ENCODE measurements at places on chromosomes 6 and 20. TPM values are rescaled to one million over a fixed set of nuclear protein-coding genes. Genes with fewer than 3 reads are reported as not detected.

- DNase-seq = no peak
Observed at GRCh38 chr6:48057601-48058000, 53.4 kb downstream of the PTCHD4 start.

DNA sequence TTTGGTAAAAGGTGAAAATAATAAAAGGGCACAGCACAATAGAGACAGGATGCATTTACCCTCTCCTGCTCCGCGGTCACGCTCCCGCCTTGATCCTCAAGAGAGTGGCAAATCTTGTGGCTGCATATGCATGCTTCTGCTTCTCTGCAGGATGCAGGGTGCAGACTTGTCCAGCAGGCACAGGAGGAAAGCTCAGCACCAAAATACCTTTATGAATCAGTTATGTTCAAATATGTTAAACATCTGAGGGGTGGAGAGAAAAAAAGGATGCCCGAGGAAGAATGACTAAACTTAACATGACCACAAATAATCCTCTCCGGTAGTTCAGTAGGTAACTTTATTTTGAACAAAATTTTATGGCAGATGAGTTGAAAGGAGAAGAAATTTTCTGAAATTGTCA is 366.1 kb upstream of the SOX4 start:
- DNase-seq = no peak

Gene CHRNA4
- polyA plus RNA-seq = 0.21 TPM

Gene TAAR2
- not detected for polyA plus RNA-seq

Gene RNF5
- 46.2 TPM for polyA plus RNA-seq

Gene PKIG
- 22.6 TPM for polyA plus RNA-seq

Gene TTK
- polyA plus RNA-seq = 18.8 TPM

Gene CPNE5
- polyA plus RNA-seq = 0.03 TPM

All from A549 (cell line).